ENCODE measurements at places on chromosomes 4 and X.

DNA sequence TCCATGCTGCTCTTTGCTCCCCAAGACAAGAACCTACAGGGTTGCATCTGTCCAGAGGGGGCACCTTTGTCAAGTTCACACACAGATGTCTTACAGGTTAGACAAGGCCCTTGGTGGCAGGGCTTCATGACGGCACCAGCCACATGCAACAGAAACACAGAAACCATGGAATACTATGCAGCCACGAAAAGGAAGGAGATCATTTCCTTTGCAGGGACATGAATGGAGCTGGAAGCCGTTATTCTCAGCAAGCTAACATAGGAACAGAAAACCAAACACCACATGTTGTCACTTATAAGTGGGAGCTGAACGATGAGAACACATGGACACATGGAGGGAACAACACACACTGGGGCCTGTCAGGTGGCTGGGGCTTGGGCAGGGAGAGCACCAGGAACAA lies 85.1 kb upstream of the NDP start:
- no peak for DNase-seq

- DNase-seq = no peak
Observed at GRCh38 chr4:156805696-156806095, 165.9 kb downstream of the PDGFC start.

DNA sequence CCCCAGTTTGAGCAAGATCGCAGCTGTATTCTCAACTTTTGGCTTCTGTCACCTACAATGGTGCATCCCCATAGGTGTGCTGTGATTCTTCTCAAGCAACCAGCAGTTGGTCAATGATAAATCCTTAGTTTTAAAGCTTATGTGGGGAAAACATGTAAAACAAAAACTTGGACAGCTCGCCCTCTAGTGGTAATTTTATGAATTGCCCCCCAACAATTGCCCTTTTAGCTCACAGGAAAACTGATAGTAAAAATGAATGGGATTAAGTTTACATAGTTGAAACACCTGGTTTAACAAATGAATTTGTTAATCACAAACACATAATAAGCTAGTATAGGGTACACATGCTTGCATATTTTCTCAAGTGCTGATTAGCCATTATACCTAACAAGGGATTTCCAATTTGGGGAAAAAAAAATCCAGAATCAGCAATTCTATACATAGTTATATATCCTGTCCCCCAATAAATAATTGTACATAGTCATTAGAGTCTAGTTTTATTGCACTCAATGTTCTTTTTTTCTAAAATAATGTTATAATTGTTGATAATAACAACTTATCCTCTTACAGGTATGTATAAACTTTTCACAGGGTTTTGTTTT lies 30.1 kb downstream of the TEX13A start:
- DNase-seq = peak; percentile 1

GRCh38 chr4:30720661-30721184 lies 554 bp downstream of the PCDH7 start:
- DNase-seq = no peak

GRCh38 chr4:142036795-142037583 lies 400.6 kb downstream of the IL15 start:
- DNase-seq = no peak

All from erythroblast (primary cell).